ENCODE measurements at places on chromosomes 1 and 21.

- DNase-seq: no peak
These were observed 11.9 kb upstream of the COL18A1 start for GRCh38 chr21:45393021-45393420.

DNA sequence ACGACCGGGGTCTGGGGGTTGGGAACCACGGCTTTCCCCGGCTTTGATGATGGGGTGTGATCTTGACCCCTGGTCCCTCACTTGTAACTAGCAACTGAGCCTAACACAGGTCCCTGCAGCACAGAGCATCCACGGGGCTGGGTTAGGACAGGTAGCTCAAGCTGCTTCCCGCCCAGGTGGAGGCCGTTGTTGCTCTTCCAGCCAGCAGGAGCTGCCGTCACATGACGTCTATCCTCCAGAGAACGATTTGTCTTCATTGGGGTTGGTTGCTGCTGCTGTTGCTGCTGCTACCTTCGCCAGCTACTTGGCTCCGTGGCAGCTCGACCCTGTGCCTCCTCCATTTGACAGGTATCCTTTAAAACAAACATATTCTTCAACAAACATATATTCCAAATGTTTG, 74.3 kb upstream of the ADAR start:
- DNase-seq: no peak

- no peak for DNase-seq
These were observed 1225.2 kb downstream of the NCAM2 start for GRCh38 chr21:22223385-22223784.

- peak; percentile 37 for DNase-seq
These were observed 34.8 kb downstream of the KPNA6 start for GRCh38 chr1:32142446-32143301.

DNA sequence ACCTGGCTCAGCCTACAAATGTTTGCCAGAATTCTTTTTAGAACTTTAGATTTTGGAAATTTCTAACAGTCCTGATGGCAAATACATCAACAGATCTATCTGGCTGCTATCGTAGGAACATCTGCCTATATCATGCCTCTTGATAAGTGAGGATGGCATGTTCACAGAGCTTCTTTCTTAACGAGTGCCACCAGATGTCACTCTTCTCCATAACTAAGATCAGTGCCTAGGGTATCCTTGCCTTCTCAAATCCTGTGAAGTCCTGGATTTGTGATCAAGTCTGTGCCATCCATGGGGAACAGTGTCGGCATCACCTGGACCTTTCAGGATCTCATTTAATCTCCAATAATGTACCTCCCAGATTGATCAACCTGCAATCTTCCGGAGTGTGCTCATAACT, 36.5 kb upstream of the CD5L start:
- DNase-seq: peak; percentile 49

DNA sequence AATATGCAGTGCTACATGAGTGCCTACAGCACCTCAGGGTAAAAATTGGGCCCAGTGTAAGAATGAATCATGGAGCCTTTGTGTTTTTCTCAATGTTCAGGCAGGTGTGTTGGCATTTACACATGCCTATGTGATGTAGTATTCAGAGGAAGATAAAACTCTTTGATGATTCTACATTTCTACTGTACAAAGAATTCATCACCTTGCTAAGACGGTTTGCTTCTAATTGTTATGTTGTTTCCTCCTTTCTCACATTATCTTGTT, 867.3 kb downstream of the TTLL7 start:
- no peak for DNase-seq

DNA sequence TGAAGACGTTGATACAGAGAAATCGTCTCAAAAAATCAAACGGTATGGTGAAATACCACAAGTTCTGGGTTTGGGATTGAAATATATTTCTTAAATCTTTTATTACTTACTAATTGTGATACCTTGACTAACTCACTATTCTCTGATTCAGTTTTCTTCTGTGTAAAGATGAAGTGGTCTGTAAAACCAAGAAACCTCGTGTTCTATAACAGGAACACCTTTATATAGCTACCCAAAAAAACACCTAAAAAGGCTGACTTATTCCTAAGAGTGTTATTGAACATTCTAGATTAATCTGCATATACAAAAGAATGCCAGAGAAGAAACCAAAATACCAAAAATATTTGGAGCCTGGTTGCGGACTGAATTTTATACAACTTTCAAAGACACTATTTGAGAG, 721 bp downstream of the LRRIQ3 start:
- no peak for DNase-seq

DNA sequence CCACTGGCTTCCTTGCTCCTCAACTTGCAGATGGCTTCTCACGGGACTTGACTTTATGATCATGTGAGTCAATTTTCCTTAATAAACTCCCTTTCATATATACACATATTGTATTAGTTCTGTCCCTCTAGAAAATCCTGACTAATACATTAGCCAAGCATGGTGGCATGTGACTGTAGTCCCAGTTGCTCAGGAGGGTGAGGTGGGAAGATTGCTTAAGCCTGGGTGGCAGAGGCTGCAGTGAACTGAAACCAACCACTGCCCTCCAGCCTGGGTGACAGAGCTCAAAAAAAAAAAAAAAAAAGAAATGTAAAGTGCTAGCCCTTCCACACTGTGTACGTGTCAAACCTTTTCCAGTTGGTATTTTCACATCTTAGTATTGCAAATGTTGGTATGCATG, 857.0 kb downstream of the LTN1 start:
- DNase-seq: no peak
